ENCODE measurements at places on chromosomes 2 and 18.

DNA sequence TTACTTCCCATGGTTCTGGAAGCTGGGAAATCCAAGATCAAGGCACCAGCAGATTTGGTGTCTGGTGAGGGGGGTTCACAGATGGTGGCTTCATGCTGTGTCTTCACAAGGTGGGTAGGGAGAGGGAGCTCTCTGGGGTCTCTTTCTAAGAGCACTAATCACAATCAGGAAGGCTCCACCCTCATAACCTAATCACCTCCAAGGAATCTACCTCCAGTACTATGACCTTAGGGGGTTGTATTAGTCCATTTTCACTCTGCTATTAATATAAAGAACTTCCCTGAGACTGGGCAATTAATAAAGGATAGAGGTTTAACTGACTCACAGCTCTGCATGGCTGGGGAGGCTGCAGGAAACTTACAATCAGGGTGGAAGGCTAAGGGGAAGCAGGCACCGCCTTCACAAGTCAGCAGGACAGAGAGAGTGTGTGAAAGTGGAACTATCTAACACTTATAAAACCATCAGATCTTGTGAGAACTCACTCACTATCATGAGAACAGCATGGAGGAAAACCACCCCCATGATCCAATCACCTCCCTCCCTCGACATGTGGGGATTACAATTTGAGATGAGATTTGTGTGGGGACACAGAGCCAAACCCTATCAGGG is 17.6 kb downstream of the TBC1D8 start:
- DNase-seq: no peak

- no peak for DNase-seq
These were observed 741.4 kb upstream of the LRRTM4 start for GRCh38 chr2:78263571-78263970.

GRCh38 chr2:55076721-55077120 is 26.5 kb upstream of the RTN4 start:
- no peak for DNase-seq

DNA sequence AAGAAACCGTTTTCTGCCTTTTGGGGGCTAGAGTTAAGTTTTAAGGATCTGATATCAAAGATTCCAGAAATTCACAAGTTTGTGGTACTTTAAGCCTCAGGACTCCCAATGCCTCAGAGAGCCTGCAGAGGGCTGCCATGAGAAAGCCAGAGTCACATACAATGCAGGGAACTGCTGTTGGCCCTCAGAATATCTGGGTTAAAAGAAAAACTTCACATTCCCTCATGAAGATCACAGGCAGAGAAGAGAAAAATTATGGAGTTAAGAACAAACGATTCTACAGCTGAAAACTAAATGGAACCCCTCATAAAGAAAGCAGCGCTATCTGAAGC is 39.5 kb downstream of the HDAC4 start:
- DNase-seq: no peak

GRCh38 chr18:76592981-76593381 is 97.9 kb upstream of the ZNF516 start:
- no peak for DNase-seq

DNA sequence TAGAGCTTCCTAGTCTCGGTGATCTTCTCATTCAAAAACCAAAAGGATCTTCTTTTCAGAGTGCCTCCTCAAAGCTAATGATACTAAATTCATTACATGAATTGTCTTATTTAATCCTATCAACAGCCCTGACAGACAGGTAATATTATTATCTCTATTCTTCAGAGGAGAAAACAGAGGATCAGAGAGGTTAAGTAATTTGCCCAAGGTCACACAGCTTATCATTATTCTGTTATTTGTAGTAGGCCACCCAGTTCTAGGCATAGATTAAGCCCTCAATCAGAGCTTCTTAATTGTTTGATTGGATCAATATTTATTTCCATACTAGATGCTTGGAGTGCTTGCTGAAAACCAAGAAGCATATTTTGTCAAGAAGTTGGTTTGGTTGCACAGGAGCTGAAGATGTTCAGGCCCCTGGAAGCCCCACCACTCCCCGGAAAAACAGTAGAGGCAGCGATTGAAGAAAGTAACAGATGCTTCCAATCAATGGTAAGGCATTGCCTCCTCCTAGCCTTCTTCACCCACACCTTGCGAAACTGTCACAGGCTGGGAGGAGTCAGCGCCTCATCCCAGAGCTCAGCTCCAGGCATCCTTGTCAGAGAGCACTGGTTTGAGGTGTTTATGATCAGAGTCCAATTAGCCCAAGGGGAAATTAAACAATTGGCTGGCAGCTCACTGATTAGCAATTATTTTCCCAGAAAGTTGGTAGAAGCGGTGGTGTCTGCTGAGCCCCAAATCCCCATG is 487.2 kb downstream of the BCL11A start:
- DNase-seq: no peak

- DNase-seq: no peak
These were observed 182.0 kb upstream of the ZNF804A start for GRCh38 chr2:184416146-184416913.

DNA sequence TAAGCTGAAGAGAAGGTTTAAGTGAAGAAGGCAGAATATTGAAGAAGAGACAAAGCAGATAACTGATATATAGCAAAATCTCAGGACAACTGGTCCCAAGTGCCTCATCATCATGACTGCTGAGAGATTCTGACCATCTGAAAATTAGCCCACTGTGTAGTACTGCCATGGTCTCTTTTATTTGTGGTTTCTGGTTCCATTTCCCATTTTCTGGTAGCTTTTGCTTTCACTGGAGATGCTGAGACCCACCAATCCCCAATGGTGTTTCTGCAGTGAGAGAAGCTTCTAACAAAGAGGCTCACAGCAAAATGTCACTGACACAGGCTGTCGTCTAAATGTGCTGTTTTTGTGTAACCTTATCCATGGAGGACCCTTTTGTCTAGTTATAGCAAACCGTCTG is 79.5 kb downstream of the TMEM163 start:
- no peak for DNase-seq

- DNase-seq: peak; percentile 58
These were observed 18.0 kb downstream of the SPEG start for GRCh38 chr2:219452361-219453317.

DNA sequence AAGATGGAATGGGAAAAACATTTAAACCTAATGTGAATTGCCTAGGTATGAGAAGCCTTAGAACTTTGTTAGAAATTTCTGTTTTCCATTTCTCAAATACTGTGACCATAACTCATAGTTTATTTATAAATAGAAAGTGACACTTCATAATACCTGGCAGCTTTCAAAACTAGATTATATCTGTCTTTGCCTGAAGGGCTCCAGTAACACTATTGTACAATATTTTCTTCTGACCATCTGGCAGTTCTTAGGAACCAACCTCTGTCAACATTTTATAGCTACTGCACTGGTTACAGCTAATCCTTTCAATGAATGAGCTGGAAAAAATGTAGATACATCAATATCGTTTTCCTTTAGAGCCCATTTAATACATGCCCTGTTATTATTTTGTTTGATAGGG is 237.4 kb downstream of the CAMKMT start:
- no peak for DNase-seq

GRCh38 chr2:15782009-15782751 is 158.2 kb upstream of the MYCN start:
- peak; percentile 52 for DNase-seq

DNA sequence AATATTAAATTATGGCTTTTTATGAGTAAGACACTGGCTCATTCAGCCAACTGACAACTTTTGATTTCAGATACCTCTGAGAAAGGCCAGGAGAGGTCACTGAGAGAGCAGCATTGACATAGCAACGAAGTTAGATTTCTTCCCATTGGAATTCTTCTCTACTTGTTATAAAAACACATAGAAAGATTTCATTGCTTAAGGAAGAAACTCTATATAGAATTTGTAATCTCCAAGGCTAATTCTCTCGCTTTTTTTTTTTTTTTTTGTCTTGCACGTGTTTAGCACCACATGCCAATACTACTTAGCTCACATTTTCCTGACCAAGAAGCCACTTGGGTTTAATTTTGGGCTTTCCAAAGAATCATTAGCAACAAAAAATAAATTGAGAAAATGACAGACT is 233.7 kb downstream of the CALCRL start:
- no peak for DNase-seq

DNA sequence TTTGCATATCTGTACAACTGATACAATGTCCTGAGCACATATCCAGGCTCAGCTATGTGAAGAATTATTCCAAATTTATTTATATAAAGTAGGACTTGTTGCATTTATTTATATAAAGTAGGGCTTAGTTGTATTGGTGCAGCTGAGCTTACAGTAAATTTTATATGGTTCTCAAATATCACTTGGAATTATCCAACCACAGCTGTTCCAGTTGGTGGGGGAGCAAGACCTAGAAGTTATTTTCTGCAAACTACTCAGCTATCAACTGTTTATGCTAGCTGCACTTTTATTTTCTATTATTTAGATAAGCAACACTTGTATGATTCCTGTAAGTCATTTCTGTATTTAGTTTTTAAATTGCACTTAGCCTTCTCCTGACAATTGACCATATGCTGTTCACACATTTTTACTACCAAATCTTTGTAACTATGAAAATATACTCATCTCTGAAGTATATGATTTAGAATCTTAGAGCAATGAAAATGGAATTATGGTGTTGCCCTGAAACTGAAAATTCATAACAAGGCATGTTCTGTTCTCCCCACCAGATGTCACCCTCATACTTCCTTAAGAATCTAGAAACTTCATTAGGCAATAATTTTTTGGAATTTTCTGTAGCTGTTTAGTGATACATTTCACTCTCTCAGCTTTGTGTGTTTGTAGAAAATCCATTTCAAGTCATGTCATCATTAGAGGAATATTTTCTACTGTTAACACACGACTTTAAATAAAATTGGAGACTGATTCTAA is 157.0 kb upstream of the CBLN2 start:
- no peak for DNase-seq

- DNase-seq: no peak
These were observed 66.9 kb downstream of the CDH20 start for GRCh38 chr18:61400016-61400635.

DNA sequence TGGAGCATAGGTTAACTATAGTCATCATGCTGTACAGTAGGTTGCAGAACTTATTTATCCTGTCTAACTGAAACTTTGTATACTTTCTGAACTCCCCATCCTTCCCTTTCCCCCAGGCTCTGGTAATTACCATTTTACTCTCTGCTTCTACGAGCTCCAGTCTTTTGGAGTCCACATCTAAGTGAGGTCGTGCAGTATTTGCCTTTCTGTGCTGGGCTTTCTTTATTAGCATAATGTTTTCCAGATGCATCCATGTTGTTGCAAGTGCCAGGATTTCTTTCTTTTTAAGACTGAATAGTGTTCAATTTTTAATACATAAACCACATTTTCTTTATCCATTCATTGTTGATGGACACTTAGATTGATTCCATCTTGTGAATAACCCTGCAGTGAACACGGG is 464.1 kb downstream of the TGIF1 start:
- no peak for DNase-seq

GRCh38 chr18:74175658-74176057 is 27.3 kb downstream of the TIMM21 start:
- DNase-seq: no peak

DNA sequence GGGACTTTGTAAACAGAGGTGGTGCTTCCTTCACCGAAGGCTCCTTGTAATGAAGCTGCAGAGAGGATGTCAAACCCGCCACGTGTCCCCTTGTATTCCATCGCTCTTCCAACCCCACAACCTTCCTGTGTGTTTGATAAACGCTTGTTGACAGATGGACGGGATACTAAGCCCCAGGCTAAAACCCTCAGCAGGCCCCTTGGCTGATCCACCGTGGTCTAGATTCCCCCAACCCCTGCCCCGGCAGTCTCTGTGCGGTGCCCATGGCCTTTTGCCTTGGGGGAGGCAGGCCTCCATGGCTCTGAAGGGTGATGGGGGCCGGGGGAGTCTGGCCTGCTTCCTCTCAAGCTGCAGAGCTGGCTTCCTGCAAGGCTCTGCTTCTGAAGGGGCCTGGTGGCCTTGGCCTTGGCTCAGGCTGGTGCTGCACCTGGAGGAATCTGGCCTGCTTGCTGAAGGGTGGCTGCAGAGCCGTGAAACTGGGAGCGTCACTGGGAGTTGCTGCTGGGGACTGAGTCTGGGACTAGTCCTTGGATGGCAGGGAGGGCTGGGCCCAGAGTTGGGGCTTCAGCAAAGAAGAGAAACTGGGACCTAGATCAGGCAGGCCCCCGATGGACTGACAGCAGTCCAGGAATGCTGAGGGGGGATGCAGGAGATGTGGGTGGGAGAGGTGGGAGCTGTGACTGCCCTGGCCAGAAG is 9.6 kb upstream of the NTSR2 start:
- DNase-seq: no peak

- no peak for DNase-seq
These were observed 139.5 kb upstream of the ZNF516 start for GRCh38 chr18:76634564-76634963.

GRCh38 chr2:134127496-134127895 is 126.4 kb upstream of the MGAT5 start:
- no peak for DNase-seq

DNA sequence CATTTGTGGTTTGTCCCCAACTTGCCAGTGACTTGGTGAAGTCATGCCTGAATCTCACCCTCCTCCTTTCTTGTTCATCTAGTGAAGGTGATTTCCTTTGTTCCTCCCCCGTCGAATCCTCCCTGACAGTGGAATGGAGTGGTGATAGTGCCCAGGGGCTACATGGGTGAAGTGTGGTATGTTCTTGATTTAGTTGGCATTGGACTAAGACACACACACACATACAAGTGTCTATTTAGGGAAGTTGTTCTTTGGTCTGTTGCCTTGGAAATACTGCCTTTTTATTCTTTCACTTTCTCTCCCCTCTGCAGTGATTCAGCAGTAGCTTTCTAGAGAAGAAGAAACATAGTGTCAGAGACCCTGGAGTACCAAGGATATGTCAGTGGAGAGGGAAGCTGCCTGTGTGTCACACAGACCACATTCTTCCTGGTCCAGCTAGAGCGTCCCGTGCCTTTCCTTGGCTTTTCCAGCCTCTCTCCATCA is 10.9 kb downstream of the INPP4A start:
- peak; percentile 37 for DNase-seq

DNA sequence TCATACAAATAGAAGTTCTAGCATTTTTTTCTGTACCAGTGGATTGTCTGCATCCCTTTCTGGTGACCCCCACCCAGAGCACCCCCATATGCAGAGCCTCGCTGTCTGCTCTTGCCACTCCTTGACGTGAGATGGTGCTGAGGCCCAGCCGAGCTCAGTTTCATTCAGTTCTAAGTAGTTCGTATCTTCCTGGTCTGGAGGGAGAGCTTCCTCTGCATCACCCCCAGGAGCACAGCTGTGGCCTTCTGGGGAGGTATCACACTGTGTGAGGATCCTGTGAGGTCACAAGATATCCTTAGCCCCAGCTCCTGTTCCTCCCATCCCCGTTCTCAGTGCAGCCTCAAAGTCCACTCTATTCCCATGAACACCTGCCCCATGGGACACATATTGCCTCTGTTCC is 132.7 kb downstream of the PTGR3 start:
- DNase-seq: no peak

DNA sequence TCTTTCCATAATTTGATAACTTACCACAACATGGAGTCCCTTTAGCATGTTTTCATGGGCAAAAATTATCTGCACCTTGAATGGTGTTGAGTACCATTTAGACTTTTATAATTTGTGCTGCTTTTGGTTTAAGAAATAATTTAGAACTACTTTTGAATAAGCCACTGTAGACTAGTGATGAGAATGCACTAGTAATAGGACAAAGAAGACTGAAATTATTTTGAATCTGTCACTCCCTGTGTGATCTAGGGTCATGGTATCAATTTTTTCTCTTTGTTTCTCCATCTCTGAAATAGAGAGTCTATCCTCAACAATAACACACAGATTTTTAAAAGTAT is 37.7 kb downstream of the EFEMP1 start:
- DNase-seq: no peak

Data from SJSA1 (cell line).